Coronary artery (tissue), 2 donors: ENCODE measurements at places on chromosomes 5 and 9.

GRCh38 chr5:145521066-145521465 is 314.1 kb downstream of the PRELID2 start:
- no peak for DNase-seq

DNA sequence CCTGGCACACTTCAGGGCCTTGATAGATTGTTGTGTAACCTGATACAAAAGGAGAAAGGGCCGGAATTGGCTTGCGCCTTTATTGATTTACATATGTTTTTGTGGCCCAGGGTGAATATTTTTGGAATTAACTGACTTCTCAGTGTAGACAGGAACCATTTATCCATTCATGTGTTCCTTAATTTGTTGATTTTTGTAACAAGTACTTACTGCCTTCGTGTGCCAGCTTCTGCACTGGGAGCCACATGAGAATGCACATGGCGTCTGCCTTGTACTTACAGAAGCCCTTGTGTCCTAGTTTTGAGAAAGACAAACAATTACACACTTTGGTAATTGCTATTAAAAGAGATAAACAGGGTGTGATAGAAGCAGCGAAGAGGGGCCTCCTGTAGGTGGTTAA is 26.4 kb downstream of the EHMT1 start:
- no peak for DNase-seq

GRCh38 chr9:13113216-13113615 is 166.3 kb downstream of the MPDZ start:
- DNase-seq, result no peak

DNA sequence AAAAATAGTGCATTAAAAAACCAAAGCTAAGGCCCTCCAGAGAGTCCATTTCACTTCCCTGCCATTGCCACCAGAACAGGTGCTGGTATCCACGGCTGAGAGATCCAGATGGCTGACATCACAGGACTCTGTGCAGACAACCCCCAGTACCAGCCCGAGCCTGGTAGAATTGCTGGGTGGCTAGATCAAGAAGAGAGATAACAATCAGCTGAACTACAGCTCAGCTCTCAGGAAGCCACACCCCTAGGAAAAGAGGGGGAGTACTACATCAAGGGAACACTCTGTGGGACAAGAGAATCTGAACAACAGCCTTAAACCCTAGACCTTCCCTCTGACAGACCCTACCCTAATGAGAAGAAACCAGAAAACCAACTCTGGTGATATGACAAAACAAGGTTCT is 73.8 kb upstream of the SLIT3 start:
- no peak for DNase-seq

GRCh38 chr9:94554439-94555331 is at the start of gene PCAT7:
PCAT7 (plus strand) TSS chr9:94555083.
- no peak for DNase-seq

DNA sequence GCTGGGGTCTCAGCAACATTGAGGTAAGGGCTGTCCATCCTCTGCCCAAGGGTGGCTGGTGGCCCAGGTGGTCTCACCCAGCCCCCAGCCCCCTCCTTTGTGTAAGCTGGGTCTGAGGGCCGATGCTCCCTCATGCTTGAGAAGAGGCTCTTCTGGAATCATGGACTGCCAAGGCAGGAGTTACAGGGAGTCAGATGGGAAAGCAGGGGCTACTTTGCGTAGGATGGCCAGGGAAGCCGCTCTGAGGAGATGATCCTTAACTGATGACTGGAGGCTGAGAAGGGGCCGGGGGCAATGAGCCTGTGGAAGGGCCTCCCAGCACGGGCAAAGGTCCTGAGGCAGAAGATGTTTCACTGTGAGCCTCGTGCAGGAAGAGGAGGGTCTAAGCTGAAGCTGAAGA is 23.7 kb downstream of the NKX2-5 start:
- DNase-seq, result no peak
